ENCODE measurements at places on chromosomes 12 and 14. TPM values are rescaled to one million over a fixed set of nuclear protein-coding genes. Genes with fewer than 3 reads are reported as not detected.

DNA sequence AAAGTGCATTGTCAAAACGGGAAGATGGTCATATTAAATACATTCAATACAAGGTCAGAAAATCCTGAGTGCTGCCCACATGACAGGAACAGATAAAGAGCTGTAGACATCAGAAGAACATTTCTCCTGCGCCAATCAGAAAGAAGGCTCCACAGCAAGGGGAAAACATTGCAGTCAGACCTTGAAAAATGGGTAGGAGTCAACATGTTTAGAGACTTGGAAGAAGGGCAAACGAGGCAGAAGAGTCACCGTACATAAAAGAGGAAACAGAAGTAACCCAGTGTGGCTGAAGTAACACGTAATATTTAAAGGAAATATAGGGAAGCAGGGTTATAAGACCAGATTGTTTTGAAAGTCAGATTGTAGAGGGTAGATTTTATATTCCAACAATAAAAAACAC is 11.9 kb downstream of the SPPL3 start:
- no peaks in the 10 kb centered on the region for H3K27me3 ChIP-seq
- H3K36me3 ChIP-seq: peaks cover 5% of the 10 kb centered on the region
- no peak overlapping the region for H3K4me3 ChIP-seq
- no peak overlapping the region for H3K27ac ChIP-seq

Gene LALBA
- total RNA-seq: not detected

DNA sequence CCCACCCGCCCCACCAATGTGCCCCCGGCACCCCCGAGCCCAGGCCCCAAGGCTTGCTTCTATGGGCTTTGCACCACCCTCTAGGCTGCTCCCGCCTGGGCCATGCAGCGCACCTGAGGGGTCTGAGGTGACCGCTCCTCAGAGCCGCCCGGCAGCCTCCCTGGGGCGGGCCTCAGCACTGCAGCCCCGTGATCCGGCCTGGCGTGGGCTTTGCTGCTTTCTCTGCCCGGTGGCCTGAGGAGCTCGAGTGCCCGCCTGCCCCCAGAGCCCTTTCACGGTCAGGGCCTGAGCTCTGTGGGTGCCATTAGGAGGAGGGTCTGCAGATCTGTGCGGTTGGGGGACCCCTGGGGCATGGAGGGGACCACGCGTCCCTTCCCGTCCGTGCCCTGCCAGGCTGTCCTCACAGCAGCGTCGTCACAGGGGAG is 6.2 kb downstream of the MTA1 start:
- no peaks in the 10 kb centered on the region for H3K27me3 ChIP-seq
- no peak overlapping the region for H3K4me3 ChIP-seq
- H3K27ac ChIP-seq: no peak overlapping the region
- H3K36me3 ChIP-seq: peaks cover 38% of the 10 kb centered on the region
- no peak for DNase-seq

Gene AQP6
- total RNA-seq: not detected

- no peak overlapping the region for H3K4me3 ChIP-seq
- DNase-seq: no peak
- H3K36me3 ChIP-seq: no peaks in the 10 kb centered on the region
- no peak overlapping the region for H3K27ac ChIP-seq
Measured at GRCh38 chr14:99670361-99671234, 13.5 kb upstream of the CYP46A1 start.

DNA sequence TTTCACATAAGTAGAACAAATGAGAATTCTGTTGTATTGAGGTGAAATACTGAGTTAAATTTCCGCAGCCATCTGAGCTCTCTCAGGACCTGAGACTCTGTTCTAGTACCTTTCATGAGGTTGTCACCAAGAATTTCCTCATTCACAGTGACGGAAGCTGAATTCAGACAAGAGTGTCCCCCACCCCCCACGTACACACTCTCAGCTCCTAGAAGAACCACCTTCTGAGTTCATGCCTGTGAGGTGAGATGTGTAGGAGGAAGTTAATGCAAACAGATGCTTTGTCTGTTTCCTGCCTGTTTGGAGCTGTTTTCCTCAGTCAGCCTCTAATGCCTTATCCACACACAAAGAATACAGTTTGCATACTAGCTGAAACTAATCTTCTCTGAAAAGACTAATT is 18.2 kb downstream of the BICDL1 start:
- peak overlapping the region; percentile 97 for H3K27ac ChIP-seq
- peak; percentile 89 for DNase-seq
- H3K27me3 ChIP-seq: no peaks in the 10 kb centered on the region
- peak overlapping the region; percentile 56 for H3K4me3 ChIP-seq

GRCh38 chr12:119869720-119870119 is 7.4 kb downstream of the CIT start:
- peaks cover 36% of the 10 kb centered on the region for H3K36me3 ChIP-seq
- no peak overlapping the region for H3K4me3 ChIP-seq
- H3K4me1 ChIP-seq: no peaks in the 10 kb centered on the region
- no peaks in the 10 kb centered on the region for H3K27me3 ChIP-seq
- H3K27ac ChIP-seq: no peak overlapping the region

GRCh38 chr12:43357141-43357540 is 194.9 kb downstream of the ADAMTS20 start:
- H3K36me3 ChIP-seq: no peaks in the 10 kb centered on the region
- no peak overlapping the region for H3K4me3 ChIP-seq
- no peaks in the 10 kb centered on the region for H3K27me3 ChIP-seq
- no peaks in the 10 kb centered on the region for H3K4me1 ChIP-seq
- no peak for DNase-seq

Gene LMNTD1
- total RNA-seq: not detected

Gene FSCB
- total RNA-seq: not detected

DNA sequence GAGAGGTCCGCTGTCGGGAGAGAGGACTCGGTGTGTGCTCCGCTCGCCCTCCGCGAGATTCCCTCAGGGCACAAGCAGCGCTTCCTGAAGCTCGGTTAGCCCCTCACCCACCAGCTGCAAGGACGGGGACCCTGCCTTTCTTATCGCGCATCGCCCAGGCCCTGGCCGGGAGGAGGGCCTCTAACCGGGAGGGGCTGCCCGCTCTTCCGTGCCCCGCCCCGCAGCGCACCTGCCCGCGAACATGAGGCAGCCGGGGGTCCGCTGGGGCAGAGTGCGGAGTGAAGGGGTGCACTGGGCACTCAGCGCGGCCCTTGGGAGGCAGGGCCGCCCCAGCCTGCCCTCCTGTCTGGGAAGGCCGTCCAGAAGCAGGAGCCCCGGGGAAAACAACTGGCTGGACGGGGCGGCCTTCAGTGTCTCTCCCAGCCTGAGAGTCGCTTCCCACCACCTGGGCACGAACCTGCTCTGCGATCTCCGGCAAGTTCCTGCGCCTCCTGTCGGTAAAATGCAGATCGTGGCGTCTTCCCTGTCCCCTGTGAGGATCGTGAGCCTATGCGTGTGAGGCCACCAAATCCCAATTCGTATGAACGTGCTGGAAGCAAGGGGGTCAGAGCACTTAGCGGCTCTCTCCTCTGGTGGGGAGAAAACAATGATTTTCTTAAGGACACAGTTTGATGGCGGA is 28.0 kb upstream of the ADIPOR2 start:
- DNase-seq: no peak
- H3K27ac ChIP-seq: peak overlapping the region; percentile 75
- H3K4me3 ChIP-seq: peak overlapping the region; percentile 70
- no peaks in the 10 kb centered on the region for H3K27me3 ChIP-seq
- H3K36me3 ChIP-seq: peaks cover 1% of the 10 kb centered on the region

Gene EXOC3L4
- total RNA-seq: not detected

Gene CD163L1
- not detected for total RNA-seq

GRCh38 chr14:53929871-53930715 is 26.5 kb downstream of the BMP4 start:
- DNase-seq: peak; percentile 63
- no peak overlapping the region for H3K4me3 ChIP-seq
- H3K27me3 ChIP-seq: peaks cover 11% of the 10 kb centered on the region
- no peak overlapping the region for H3K27ac ChIP-seq

Gene OAS2
- total RNA-seq: 191 TPM

DNA sequence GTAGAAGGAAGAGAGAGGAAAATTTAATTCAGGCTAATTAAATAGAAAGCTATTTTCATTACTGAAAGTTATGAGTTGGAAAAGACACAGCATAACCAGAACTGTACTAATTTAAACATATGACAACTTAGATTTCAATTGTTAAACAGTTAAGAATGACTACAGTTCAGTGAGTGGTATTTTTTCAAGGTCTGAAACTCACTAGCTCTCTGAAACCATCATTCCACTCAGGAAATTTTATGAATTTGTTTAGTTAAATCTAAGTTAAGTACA is 62.4 kb downstream of the EPS8 start:
- no peaks in the 10 kb centered on the region for H3K36me3 ChIP-seq
- H3K27ac ChIP-seq: no peak overlapping the region
- H3K4me3 ChIP-seq: no peak overlapping the region

DNA sequence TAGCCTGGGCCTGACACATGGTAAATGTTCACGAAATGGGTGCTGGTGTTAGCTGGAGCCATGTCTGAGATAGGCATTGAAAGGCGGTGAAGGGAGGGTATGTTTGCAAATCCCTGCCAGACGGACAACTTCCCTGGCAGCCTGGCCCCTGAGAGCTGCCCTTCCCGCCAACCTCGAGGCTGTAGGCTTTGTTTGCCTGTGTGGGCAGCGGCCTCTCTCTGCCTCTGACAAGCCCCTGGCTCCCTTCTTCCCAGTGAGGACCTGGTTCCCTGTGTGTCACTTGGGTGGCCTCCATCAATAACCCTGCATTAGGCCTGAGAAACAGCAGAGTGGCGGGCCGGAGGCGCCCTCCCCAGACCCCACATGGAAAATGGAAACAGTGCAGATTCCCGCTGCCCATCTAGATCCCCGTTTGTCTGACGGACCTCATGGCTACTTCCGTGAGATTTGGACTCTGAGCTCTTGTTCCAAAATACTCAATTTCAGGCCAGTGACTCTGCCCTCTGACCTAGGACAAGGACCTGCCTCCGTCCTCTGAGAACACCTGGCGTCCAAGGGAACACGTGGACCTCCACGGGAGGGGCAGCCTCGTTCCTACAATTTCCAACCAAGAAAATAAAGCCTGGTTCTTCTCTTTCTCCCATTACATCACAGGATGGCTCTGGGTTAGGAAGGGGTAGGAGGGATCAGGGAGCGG is 325.5 kb downstream of the DPF3 start:
- no peak for DNase-seq
- H3K4me3 ChIP-seq: no peak overlapping the region
- no peaks in the 10 kb centered on the region for H3K27me3 ChIP-seq

Gene PTPN6
- total RNA-seq: 348 TPM

Gene GZMH
- total RNA-seq: 86.1 TPM

GRCh38 chr12:57389033-57389432 is 41.8 kb downstream of the R3HDM2 start:
- H3K27ac ChIP-seq: no peak overlapping the region
- H3K4me3 ChIP-seq: no peak overlapping the region
- peaks cover 10% of the 10 kb centered on the region for H3K4me1 ChIP-seq
- H3K36me3 ChIP-seq: peaks cover 22% of the 10 kb centered on the region

DNA sequence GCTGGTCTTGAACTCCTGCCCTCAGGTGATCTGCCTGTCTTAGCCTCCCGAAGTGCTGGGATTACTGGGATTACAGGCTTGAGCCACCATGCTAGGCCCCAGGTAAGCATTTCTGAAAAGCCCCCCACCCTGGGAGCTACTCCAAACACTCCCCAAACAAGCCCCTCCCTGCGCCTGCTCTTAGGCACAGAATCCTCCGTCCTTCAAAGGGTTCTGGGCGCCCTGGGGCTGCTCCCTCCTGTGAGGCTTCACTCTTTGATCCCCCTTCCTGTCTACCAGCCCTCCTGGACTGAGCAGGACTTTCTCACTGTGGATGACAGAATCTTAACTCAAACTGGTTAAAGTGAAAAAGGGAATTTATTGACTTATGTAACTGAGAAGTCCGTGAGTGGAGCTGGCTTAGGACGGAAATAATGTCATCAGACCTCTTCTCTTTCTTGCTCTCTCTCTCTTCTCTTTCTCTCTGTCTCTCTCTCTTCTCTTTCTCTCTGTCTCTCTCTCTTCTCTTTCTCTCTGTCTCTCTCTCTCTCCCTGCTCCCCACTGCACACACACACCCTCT is 66.9 kb upstream of the CLMN start:
- no peak for DNase-seq
- peaks cover 13% of the 10 kb centered on the region for H3K27me3 ChIP-seq
- no peak overlapping the region for H3K27ac ChIP-seq
- no peaks in the 10 kb centered on the region for H3K4me1 ChIP-seq
- no peak overlapping the region for H3K4me3 ChIP-seq
- H3K36me3 ChIP-seq: no peaks in the 10 kb centered on the region

Gene ATXN3
- 27.1 TPM for total RNA-seq

DNA sequence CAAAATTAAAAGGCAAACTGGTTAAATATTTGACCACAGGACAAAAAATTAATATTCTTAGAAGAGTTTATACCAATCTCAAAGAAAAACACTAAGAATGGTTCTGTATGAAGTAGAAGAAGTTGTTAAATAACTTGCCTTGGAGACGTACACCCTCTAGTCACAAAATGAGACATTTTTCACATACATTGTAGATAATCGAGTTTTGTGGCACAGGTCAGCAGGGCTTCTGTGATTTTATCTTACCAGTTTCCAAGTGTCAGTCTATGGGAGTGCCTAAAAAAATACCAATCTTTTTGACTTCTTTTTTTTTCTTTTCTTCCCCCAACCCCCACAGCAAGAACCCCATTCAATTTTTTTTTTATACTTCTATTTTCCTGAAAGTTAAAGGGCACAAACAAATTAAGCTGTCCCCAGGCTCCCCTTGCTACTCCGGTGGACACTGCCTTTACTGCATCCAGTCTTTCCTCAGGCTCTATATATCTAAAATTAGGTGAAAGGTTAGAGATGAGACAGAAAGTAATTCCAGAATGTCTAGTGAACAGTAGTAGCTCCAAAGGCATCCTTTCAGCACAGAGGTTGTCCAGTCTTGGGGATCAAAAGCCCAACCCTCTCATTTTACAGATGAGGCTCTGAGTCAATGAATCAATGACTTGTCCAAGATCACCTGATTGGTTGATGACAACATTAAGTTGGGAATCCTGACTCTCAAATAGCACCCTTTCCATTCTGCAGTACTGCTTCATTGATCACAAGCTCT is 6.2 kb downstream of the LIMA1 start:
- DNase-seq: no peak
- H3K4me1 ChIP-seq: peaks cover 4% of the 10 kb centered on the region
- H3K27ac ChIP-seq: no peak overlapping the region
- H3K4me3 ChIP-seq: no peak overlapping the region

GRCh38 chr12:110047297-110047940 is 903 bp downstream of the C12orf76 start:
- H3K27me3 ChIP-seq: no peaks in the 10 kb centered on the region
- H3K4me3 ChIP-seq: peak overlapping the region; percentile 83
- DNase-seq: no peak
- no peak overlapping the region for H3K27ac ChIP-seq

Gene CTSG
- total RNA-seq: 0.35 TPM

- peaks cover 49% of the 10 kb centered on the region for H3K27me3 ChIP-seq
- H3K36me3 ChIP-seq: no peaks in the 10 kb centered on the region
- H3K27ac ChIP-seq: no peak within 1 kb of the TSS
Measured at GRCh38 chr12:111034083-111034885, 113.9 kb upstream of the MYL2 start.

DNA sequence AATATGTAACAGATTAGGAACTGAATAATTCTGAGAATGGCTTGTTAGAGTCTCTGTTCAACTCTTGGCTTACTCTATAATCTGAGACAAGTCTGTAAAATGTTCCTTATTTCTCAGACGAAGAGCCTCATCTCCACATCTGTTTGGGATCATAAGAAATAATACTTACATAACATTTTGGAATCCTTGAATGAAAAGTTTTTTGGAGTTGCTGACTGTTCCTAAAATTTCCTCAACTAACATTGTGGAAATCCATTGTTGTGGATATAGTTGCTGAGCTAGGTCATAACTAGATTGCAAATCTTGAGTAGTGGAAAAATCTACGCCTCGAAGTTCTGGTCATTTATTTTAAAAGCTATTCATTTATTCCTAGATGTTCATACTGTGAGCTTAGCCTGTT is 402.9 kb downstream of the ZFP36L1 start:
- DNase-seq: no peak
- H3K4me1 ChIP-seq: no peaks in the 10 kb centered on the region
- H3K4me3 ChIP-seq: no peak overlapping the region
- no peaks in the 10 kb centered on the region for H3K27me3 ChIP-seq

Data from activated naive CD4-positive, alpha-beta T cell treated with anti-CD3 and anti-CD28 coated beads for 36 hours (primary cell).